ENCODE measurements at places on chromosomes 12 and 14.

- no peak for DNase-seq
These were observed 40.9 kb upstream of the CORO1C start for GRCh38 chr12:108772247-108772646.

DNA sequence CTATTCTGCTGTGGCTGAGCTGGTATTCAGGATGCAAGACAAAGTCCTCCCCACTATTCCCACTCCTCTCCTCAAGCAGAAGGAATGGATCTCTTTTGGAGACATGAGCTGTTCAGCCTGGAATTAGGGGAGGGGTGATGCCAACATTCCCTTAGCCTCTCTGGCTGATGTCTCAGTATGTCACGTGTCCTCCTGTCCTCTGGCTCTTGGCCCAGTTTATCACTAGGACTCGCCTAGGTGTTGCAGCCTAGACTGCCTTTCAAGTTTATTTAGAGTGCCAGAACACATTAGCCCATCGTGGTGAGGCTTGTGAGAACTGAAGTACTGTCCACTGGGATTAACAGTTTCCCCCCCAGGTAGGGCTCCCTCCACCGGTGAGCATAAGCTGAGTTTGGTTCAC, 239.9 kb upstream of the MIS18BP1 start:
- no peak for DNase-seq

- DNase-seq, result peak; percentile 77
These were observed 21.2 kb downstream of the PRPF40B start for GRCh38 chr12:49644620-49644994.

- no peak for DNase-seq
These were observed 407.0 kb upstream of the MGAT4C start for GRCh38 chr12:86663173-86663572.

DNA sequence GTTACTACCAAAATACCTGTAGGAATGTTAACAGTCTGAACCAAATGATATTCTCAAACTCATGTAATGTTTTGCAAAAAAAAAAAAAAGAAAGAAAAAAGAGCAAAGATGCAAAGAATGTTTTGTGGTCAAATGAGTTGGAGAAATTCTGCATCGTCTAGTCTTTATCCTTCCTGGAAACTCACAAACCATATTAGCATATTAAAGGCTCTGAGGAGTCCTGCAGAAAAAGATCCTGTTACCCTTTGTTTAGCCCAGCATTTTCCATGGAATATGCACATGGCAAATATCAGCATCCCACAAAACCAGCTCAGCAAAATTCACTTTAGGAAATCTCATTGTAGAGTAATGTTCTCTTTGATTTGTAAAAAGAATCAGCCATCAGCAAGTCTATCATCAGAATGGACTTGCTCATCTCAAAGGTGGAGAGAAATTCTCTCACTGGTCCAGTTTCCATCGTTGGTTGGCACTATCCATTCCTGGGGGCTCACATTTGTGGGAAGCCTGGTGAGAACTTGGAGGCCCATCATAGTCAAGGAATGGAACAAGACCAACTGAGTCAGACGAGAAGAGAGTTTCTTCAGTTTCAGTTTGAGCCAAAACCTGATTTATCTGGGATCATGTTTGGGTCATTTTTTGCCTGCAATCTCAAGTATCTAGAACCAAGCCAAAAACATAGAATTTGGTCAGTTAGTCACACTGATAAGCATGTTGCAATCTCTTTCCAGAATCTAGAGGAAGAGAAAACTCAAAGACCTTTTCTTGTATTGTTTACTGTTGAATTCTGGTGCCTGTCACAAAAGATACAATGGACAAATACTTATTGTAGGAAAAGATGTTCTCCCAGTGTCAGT, 129.8 kb downstream of the TBX5 start:
- DNase-seq, result no peak

DNA sequence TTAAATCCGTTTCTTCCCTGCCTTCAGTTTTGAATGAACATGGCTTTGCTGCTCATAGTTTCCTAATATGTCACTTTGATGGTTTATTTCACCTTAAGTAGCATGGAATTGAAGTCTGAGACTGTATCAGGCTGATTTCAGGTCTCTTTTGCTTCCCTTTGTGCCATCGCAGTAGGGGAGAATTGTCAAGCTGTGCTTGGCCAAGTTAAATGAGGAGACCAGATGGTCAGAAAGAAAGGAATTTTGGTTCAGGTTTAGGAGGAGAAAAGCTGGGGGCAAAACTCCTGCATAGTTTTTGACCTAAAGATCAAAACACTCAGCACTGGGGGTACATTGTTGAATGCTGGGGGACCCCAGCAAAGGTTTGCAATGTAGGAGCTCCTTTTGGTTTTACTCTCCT, 398.4 kb downstream of the NUAK1 start:
- DNase-seq, result no peak

GRCh38 chr14:76698631-76699030, 62.6 kb upstream of the VASH1 start:
- no peak for DNase-seq

DNA sequence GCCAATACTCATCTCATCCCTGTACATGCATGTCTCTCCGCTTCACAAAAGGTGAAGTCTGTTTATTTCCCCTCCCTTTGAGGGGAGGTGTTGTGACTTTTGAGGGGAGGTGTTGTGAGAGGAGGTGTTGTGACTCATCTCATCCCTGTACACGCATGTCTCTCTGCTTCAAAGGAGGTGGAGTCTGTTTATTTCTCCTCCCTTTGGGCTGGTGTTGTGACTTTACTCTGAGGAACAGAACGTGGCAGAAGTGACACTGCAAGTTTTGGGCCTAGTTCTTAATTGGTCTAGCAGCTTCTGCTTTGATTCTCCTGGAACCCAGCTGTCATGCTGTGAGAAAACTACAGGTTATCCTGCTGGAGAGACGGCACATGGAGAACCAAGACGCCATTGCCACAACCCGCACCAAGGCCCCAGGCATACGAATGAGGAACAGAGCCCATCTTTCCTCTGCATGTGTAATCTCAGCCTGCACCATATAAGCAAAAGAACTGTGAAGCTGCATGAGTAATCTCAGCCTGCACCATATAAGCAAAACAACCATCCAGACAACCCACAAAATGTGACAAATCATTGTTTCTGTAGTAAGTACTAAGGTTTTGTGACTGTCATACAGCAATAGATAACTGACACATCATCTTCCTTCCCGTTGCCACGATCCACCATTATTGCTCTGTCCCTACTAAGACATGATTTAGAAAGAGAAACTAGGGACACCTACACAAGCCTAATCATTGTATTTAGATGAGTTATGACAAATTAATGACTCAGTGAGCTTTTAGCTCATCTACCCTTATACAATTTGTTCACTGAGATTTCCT, 30.0 kb downstream of the GALNT4 start:
- peak; percentile 13 for DNase-seq

GRCh38 chr12:47773062-47773857, at the start of gene SLC48A1:
Gene SLC48A1, plus strand, starts transcription at chr12:47773238. Its CDS starts 67 bp downstream, at chr12:47773305.
- DNase-seq, result peak; percentile 48

DNA sequence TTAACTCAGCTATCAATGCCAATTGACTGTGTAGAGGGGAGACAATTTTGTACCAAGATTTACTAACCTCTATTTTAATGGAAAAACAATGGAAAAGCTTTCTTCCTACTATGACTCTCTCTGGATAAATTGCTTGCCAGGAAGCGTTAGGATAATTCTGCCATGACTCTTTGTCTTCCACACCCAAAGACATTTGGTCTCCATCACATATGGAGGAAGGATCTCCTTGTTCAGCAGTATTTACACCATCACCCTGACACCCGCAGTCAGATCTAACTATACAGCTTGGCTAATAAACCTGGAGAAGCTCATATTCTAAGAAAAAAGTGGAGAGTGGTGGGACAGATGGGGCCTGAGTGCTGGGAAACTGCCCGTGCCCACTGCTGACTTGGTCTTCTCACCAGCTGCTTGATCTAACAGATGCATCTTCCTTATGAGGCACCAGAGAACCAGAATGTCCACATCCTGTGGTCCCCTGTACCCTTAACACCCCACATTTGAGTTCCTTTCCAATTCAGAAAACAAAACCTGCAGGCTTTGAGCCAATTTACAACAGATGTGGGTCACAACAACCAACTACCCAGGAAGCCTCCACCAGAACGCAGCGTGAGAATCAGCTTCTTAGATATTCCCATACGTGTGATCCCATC, 154.0 kb downstream of the DAD1 start:
- no peak for DNase-seq

DNA sequence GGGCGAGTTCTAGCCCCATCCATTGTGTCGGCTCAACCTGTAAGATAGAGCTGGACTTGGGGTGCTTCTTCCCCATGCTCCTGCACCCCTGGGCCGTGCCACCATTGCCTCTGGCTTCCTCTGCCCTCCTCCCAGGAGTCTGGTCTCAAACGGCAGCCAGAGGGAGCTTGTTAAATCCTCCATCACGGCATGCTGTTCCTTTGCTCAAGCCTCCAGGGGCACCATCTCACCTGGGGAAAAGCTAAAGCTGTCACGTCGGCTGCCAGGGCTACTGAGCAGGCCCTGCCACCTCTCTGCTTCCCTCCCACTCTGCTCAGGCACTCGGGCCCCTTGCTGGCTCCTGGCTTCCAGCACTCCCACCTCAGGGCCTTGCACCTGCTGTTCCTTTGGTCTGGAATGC, 140.4 kb downstream of the RBM19 start:
- no peak for DNase-seq

GRCh38 chr14:52998376-52999015, 47.6 kb upstream of the FERMT2 start:
- DNase-seq, result no peak

DNA sequence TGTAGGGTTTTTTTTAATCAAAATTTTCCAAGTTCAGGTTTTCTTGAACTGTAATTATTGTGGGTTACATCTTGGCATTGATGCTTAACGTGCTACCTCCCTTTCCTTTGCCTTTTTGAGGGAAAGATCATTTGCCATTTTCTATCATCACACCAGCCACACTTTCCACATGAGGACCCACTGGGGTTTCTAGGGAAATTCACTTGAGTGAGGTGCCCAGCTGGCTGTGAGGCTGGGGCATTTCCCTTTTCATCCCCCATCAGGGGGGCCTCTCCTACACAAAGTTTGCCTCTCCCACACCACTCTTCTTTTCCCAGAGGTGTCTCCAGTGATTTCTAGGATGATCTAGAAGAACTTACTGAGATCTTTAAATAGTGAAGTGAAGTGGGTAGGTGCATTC, 335.7 kb downstream of the BMP4 start:
- DNase-seq, result no peak
